RCC 7860 (cell line): ENCODE measurements at places on chromosomes 11 and 22.

DNA sequence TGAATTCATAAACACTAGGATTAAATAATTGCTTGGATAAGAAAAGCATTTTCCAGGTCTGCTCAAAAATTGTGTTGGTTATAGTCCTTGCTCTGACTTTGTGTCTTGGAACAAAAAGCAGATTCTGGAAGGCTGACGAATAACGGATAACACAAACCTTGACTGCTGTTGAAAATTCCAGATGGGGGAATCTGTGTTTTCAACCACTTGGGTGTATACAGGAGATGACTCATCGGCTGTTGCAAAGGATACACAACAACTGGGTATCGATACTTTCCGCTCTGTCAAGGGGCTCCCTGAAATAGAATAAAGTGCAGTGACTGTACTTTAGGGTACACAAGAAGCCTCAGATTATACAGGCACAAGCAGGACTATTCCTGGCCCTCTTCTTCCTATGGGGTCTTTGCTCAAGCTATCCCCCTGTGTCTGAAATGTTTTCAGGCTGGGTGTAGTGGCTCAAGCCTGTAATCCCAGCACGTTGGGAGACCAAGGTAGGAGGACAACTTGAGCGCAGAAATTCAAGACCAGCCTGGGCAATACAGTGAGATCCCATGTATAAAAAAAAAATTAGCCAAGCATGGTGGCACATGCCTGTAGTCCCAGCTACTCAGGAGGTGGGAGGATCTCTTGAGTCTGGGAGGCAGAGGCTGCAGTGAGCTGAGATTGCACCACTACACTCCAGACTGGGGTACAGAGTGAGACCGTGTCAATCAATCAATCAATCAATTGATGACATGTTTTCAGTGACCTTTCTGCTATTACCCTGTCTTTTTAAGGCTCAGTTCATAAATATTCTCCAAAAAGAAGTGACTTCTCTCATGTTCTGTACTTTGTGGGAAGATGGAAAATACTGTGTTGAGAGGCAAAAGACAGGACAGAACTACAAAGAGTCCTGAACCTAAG, 48.6 kb upstream of the UCP3 start:
- DNase-seq = no peak

DNA sequence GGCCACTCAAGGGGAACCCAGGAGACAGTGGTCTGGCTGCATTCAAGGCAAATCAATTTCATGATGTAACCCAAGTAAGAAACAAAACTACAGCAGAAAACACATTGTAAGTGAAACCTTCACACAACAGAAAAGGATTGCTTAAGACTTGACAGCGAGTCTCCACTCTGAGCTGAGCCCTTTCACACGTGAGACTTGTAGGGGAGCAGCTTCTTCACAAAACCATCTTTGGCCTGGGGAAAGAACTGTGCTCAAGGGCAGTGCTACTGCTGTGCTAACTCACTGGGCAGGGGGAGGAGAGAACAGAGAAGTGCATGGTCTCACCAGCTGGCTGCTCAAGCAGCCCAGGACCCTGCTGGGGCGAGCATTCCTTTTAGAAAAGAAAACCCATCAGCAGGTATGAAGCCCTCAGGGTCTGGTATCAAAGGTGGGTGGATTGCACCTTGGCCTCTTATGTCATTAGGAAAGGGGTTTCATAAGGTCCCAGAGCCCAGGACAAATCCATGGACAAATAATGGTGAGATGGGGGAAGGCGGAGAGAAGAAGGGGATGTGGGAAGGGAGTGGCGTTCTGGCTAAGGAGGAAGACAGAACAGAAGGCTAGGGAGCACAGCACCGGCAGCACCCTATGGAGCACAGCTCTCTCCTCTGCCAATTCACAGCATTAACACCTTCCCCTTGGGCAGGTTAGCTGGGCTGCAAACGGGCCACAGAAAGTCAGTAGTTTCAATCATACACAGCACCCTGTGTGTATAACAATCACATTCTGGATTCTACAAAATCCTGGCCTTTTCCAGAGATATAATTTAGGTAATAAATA, 20.6 kb upstream of the RAPSN start:
- DNase-seq = no peak

- DNase-seq = no peak
Observed at GRCh38 chr11:65610404-65610803, 3.6 kb downstream of the MAP3K11 start.

GRCh38 chr11:12410006-12410728, 32.8 kb downstream of the PARVA start:
- no peak for DNase-seq

GRCh38 chr22:49899530-49899929, 18.7 kb downstream of the ALG12 start:
- no peak for DNase-seq

DNA sequence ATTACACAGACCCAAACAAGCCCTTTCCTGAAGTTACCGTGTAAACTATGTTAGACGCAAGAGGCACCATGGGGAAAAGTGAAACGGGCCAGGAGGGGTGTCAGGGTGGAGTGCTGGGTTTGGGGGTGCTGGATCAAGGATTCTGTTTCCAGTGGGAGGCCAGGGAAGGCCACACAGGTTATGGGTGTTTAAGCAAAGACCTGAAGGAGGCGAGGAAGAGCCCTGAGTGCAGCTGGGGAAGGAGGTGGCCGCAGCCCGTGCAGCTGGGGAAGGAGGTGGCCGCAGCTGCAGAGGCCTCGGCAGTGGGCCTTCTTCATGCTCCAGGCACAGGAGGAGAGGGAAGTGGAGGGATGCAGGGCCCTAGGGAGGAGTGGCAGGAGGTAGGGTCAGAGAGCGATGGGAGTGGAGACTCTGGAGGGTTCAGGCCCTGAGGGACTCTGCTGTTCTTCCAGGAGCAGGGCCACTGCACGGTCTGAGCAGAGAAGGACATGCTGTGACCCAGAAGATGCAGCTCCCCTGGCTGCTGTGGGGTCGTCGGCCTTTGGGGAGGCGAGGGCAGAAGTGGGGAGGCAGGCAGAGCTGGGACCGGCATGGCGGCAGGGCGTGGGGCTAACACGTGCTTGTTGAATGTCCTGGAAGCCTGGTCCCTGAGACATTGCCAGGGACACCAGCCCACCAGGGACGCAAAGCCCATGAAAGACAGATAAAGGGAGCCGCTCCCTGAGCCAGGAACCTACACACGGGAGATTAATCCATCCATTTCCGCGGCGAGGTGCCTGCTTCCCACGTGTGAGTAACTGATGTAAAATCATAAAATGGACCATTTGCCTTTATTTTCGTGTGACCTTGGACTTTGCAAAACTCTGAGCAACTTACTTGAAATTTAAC, 1049.1 kb downstream of the BRD1 start:
- no peak for DNase-seq

- DNase-seq = no peak
Observed at GRCh38 chr11:123674297-123674696, 19.9 kb upstream of the SCN3B start.

GRCh38 chr11:15035283-15035682, 38.1 kb upstream of the CALCB start:
- no peak for DNase-seq

GRCh38 chr11:18754308-18754707, 28.3 kb upstream of the IGSF22 start:
- peak; percentile 59 for DNase-seq
